ENCODE measurements at places on chromosomes 12 and 14.
A peak's percentile ranks its signal among the peaks of the same experiment; 100 is the strongest.

DNA sequence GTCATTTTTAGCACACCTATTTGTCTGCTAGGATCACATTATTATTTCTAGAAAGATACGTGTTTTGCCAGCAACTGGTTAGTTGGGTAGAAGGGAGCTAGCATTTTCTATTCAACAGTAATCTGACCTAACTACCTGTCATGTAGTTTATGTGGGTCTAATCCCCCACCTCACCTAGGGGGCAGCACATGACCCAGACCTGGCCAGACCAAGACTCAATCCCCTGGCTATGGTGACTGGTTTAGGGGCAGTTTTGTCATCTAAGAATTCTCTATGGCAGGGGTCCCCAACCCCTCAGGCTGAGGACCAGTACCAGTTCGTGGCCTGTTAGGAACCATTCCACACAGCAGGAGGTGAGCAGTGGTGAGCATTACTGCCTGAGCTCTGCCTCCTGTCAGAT lies 29.5 kb upstream of the EVL start:
- no peak for DNase-seq

- no peak for DNase-seq
Observed at GRCh38 chr12:81992461-81992860, 233.3 kb upstream of the PPFIA2 start.

DNA sequence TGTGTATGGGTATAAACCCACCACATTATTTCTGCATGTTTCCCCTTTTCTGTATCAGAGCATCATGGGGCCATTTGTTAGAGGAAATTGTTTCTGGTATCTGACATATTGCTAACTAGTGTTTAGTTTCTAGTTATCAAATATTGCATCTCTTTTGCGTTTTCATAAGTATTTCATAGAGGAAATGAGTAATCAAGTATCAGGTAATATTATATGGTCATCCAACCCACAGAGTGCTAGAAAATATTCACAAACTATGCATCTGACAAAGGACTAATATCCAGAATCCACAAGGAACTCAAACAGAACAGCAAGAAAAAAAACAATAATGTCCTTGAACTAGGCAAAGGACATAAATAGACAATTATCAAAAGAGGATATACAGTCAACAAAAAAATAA lies 258.9 kb upstream of the LRIG3 start:
- no peak for DNase-seq

DNA sequence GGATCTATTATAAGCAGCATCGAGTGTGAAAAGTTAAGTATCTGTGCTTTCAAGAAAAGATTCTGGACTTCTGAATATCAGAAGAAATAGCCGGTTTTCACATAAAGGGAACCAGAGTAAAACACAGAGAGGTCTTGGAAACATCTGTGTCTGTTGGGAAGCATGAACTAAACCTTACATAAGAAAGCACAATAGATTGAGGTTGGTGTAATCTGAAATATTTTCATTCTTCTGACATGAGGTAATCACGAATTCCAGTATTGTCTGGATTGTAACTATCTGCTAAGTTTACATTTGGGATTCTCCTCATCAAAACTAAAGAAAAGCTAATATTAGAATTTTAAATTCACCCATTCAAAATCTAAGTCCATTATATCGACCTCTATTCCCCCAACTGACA lies 161.3 kb downstream of the CPNE8 start:
- no peak for DNase-seq

DNA sequence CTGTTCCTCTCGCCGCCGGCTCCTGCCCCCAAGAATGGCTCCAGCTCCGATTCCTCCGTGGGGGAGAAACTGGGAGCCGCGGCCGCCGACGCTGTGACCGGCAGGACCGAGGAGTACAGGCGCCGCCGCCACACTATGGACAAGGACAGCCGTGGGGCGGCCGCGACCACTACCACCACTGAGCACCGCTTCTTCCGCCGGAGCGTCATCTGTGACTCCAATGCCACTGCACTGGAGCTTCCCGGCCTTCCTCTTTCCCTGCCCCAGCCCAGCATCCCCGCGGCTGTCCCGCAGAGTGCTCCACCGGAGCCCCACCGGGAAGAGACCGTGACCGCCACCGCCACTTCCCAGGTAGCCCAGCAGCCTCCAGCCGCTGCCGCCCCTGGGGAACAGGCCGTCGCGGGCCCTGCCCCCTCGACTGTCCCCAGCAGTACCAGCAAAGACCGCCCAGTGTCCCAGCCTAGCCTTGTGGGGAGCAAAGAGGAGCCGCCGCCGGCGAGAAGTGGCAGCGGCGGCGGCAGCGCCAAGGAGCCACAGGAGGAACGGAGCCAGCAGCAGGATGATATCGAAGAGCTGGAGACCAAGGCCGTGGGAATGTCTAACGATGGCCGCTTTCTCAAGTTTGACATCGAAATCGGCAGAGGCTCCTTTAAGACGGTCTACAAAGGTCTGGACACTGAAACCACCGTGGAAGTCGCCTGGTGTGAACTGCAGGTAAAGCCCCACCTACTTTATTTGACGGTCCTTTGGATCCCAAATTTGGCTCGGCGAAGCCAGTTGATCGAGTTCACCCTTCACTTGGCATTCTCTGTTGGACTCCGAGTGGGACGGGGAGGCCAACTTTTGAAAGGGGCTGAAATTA lies 1.5 kb downstream of the WNK1 start:
- DNase-seq: peak; percentile 9

- DNase-seq: no peak
Observed at GRCh38 chr12:130083002-130083401, 79.3 kb upstream of the FZD10 start.

DNA sequence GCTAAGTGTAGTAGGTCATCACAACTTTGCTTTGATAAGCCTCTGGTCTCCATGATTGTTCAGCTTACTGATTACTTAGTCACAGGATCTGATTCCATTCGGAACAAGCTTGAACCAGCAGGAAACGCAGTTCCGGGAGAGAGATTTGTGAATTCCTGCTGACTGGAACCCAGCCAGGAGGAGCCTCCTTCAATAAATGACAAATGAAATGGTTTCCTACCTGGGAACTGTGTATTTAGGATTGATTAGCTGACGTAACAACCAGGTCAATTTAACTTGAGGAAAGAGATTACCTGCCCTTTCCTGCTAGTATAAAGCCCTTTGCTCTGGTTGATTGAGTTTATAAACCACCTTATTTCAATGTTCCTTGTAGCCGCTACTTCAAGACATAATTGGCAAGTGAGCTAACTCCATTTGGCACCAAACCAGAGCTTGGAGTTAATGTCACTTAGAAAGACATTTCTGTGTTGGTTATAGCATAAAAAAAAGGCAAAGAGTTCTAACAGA lies 35.1 kb upstream of the KCNH3 start:
- DNase-seq: no peak

GRCh38 chr14:65531148-65531547 lies 118.6 kb downstream of the FUT8 start:
- no peak for DNase-seq

DNA sequence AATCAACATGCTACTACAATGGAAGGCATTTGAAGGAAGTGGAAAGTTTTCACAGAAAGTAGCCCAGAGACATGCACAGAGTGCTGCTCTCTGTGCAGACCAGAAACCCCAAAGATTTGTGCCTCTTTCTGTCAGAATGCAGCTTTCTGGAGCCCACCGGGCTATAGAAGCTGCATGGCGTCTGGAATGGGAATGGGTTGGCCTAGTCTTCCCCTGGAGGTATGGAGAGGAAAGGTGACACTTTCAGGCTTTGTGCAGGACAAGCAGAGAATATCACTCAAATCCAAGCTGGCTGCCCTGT lies 21.3 kb upstream of the ZFP36L1 start:
- DNase-seq: no peak

- no peak for DNase-seq
Observed at GRCh38 chr12:7009512-7009911, 8.8 kb downstream of the LPCAT3 start.

DNA sequence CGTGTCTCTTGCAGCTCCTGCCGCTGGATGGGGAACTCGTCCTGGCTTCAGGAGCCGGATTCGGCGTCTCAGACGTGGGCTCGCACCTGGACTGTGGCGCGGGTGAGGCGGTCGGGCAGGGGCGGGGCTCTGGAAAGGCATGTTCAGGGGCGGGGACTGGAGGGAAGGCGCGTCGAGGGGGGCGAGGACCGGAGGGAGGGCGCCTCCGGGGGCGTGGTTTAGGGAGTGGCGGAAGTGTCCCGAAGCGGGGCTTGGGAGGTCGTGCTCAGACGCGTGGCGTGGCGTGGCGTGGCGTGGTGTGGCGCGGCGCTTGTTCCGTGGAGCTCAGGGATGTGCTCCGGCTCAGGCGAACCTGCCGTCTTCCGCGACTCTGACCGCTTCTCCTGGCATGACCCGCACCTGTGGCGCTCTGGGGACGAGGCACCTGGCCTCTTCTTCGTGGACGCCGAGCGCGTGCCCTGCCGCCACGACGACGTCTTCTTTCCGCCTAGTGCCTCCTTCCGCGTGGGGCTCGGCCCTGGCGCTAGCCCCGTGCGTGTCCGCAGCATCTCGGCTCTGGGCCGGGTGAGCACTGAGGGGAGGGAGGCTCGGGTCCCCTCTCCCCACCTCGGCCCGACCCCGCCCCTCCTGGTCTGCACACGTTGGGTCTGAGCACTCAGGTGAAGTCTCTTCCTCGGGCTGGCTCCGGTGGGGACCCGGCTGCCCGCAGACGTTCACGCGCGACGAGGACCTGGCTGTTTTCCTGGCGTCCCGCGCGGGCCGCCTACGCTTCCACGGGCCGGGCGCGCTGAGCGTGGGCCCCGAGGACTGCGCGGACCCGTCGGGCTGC lies 6.2 kb downstream of the AMN start:
- peak; percentile 58 for DNase-seq

DNA sequence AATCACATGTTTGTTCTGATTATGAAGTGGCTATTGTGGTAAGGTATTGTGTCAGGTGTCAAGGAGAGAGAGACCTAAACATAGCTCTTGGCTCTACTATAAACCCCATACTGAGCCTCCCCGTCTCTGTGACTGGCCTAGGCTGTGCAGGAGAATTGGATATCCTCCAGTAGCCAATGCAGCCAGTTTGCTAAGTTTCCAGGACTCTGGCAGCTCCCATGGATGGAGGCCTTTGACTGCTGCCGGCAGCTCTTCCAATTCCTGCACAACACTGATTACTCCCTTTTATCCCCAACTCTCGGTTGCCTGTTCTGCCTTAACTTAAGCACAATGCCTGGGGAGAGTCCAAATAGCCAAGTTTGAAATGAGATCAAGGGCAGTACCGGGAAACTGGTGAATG lies 59.3 kb downstream of the ABCC9 start:
- DNase-seq: no peak

DNA sequence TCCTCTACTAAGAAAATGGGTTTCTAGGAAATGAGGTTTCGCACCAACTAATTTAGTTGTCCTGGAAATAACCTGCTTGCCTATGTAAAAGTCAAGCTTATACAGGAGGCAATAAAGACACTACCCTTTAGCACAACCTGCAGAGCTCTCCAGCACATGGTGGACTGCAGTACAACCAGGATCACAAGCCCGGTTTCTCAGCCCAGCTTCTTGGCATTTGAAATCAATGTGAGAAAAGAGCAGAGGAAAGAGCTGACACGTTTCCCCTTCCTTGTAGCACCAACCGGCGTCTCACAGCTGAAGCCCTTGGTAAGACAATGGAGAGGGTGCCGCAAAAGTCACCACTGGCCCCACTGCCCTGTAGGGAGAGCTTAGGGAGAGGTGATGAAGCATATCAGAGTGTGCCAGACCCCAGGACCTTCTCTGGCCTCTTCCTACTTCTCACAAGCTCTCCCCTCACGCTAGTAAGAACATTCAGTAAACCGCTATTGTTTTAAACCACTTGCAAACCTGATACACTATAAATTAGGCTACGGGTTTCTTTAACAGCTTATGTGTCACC lies 8.6 kb downstream of the SPTLC2 start:
- DNase-seq: no peak

DNA sequence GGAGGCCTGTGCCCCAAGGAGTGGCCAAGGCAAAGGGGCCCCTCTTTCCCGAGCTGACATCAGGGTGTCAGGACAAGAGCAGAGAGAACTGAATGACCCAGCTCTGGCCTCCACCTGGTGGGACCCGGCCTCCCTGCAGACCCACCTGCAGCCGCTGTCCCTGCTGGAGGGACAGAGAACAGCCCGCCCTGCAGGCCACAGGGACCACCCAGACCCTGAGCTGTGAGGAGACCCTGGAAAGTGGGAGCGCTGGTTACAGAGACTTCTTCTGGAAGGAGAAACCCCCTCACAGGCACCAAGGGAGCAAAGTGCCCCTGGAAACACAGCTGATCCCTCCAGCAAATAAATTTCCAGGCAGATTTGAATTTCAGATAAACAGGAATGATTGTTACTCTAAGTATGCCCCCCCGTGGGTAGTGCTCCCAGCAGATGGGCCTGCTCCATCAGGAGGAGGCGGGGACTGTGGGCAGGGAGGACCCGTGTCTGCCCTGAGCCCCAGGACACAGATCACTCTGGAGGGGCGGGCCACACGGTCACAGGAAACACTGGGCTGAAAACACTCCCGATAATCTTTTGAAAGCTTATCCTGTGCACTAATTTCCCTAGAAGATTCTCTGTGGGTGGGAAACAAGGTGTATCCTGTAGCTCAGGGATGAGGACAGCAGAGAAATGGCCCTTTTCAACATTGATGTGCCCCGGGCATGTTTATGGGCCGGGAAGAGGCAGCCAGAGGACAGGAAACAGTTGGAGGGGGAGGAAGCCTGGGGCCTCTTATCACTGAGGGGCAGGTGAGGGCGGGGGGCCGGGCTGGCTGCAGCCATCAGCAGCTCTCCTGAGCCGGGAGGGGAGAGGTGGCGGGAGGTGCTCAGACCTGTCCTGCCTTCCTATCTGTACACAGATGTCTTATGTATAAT lies 276.0 kb downstream of the ADGRD1 start:
- DNase-seq: no peak

GRCh38 chr14:28754209-28754985 lies 12.2 kb upstream of the FOXG1 start:
- DNase-seq: no peak

DNA sequence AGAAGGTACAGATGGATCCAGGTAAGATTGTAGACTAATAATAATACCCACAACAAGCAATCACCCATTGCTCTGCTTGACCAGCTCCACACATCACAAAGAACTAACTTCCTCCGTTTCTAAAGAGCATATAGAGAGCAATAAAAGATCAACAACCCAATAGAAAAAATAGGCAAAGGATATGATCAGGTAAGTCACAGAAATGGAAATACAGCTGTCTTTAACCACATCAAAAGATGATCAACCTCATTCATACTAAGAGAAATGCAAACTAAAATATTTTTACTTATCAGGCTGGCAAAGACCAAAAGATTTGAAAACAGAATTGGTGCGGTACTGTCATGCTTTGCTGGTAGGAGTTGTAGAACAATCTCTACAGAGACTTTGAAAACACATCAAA lies 8.9 kb downstream of the C2CD5 start:
- no peak for DNase-seq

DNA sequence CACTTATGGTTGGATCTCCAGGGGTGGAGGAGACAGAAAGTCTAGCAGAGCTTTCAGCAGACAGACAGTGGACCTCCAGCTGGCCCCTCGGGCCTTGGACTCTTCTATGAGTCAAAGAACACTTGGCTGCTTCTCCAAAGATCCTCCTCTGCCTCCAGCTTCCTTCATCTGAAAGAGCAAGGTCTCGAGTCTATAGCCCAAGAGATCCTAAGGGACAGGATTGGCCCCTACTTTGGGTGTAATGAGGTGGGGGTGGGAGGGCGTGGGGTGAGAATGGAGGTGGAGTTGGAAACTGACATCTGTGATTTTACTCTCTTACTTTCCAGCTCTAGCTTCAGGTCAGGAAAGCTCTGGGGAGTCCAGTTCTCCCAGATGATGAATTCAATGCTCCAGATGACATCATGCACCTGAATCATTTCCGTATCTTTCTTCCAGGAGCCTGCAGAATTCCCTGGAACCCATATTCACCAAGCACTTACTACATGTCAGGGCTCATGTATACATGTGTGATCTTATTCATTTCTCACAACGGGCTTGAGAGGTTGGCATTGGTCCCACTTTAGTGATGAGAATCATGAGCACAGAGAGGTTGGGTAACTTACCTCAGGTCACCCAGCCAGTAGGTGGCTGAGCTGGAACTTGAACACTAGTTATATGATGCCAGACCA lies 10.2 kb upstream of the PGF start:
- DNase-seq: no peak

Data from stimulated activated CD8-positive, alpha-beta memory T cell treated with anti-CD3 and anti-CD28 coated beads, Interleukin-15, amount 100 ng/mL, for 48 hours (primary cell).